ENCODE measurements at places on chromosomes 6 and 20.

DNA sequence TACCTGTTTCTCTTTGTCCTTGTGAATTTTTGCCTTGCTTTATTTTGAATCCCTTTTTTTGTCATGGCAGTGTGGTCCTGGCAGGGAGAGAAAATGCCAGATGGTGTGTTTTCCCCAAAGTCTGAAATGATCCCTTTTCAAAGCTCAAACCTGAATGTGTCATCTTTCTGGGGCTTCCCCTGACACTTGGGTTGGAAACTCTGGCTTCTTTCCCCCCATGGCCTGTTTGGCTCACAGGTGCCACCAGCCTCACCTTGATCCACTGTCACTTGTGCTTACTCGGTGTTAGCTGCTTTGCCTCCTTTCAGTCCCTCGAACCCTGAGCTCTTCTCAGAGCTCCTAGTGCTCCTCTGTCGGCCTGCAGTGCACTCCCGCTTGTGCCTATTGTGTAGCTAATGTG is 22.3 kb downstream of the MYBL2 start:
- no peak for DNase-seq

DNA sequence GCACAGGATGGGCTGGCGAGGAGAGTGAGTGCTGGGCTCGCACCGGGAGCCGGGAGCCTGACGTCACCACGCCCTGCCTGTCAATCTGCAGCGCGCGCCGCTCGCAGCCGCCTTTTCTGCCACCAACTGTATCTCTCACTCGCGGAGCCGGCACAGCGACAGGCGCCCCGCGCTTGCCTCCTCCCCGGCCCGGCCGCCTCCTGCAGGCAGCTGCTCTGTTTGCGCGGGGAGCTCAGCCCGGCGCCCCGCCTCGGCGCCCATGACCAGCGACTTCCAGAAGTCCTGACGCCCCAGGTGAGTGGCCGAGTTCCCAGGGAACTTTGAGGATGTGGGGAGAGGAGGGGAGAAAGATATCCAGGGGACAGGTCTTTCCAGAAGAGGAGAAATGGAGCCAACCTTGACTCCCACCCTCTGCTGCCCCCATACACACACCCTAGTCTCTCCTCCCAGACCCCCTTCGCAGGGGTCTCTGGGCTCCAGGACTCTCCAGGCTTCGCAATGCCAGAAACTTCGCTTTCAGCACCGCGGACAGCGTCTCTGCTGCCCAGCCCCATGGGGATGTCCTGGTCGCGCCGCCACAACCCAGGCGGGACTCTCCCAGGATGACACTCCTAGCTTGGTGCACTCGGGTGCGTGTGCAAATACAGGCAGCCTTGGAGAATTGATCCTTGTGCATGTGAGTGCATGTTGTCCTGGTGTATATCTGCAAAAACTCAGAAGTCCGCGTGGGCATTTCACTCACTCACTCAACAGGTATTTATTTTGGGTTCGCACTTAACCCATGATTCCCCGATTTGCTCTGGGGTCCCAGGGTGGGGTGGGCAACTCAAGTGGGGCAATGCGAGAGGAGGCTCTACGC is at the start of gene GPR6:
Gene GPR6 (plus strand): TSS at position 138 of the 859 bp plus-strand sequence. CDS start 802 bp downstream, outside the sequence.
- peak; percentile 14 for DNase-seq

GRCh38 chr6:135329851-135330803 is 149.0 kb downstream of the MYB start:
- DNase-seq: no peak

- DNase-seq: no peak
Measured at GRCh38 chr6:20705741-20706140, 171.5 kb downstream of the CDKAL1 start.

GRCh38 chr6:64062960-64063683 is 427.5 kb downstream of the PHF3 start:
- DNase-seq: no peak

DNA sequence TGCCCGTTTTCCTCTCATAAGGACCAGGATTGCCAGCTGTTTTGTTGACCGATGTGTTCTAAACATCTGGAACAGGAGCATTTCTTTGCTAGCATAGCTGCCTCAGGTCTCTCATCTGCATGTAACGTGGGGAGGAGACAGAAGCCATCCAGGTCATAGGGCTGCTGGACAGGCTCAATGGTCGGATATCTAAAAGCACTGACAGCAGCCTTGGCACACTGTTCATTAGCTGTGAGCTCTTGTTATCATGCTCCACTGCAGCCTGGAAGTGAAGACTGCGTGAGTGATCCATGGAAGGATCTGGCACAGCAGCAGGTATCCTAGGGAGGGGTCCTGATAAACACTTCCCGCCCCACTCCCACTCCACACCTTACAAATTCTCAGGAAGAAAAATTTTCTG is 175.3 kb downstream of the LRFN2 start:
- DNase-seq: no peak

DNA sequence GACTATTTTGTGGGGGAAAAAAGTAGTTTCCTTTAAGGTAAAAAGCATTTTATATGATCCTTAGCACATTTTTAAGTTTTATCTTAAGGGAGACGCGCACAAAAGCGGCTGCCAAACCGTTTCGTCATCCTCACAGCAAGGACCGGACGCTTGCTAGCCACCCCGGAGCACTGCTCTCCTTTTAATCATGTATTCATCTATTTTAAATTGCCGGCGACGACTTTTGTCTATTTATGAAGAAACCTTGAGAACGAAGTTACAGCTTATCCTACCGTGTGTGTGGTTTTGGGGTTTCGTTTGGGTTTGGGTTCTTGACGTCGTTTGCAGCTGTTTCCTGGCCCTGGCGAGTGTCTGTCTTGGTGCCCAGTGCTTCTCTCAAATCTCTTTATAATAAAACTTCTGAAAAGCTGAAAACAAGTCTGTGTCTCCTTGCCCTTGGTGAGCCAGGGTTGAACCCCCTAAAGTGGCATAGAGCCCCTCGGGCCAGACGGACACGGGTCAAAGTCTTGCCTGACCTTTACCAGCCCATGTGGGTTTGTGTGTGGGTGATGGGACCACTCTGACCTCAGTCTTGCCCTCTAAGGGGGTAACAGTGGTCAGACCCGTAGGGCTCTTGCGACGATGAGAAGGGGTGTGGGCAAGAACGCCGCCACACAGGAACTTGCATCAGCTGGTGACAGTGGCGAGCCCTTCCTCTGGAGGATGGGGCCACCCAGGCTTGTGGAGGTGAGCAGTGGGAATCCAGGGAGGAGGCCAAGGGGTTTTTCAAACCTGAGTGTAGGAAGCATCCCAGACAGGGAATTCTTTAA is 117.6 kb downstream of the JPH2 start:
- peak; percentile 65 for DNase-seq

- DNase-seq: no peak
Measured at GRCh38 chr6:157909282-157909664, 72.4 kb upstream of the SYNJ2 start.

DNA sequence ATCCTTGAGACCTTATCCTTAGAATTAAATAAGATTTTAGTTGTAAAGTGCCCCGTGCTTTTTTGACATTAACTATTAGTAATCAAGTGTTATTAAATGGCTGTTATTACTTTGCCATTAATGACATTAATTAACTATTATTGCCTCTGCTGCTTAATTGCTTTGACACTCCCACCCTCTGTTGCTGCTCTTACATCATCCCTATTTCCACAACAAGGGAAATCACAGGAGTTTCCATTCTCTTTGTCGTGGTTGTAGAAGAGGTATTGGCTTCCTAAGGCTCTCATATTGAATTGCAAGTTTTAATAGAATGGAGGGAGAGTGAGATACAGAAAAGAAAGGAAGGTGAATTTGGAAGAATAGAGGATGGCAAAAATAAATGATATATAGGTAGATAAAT is 545.8 kb downstream of the MMUT start:
- no peak for DNase-seq

GRCh38 chr20:38725931-38726803 is 1.9 kb downstream of the SLC32A1 start:
- DNase-seq: no peak

- DNase-seq: no peak
Measured at GRCh38 chr6:90502866-90503407, 83.9 kb downstream of the MAP3K7 start.

DNA sequence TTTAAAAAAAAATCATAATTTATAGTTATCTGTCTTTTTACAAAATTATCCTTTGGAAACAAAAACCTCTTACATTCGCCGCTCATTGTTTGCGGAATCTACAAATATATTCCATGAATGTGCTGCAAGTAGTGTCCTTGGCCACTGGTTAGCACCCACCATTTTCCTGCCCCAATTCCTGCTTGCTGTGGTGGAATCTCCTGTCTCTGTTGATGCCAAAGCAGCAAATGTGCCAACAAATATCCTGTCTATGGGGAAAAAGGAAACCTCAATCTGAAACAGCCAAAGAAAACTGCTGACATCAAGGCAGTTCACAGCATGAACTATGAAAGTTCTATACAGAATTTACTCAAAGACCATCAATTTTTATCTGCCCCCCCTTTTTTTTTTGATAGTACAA is 603.6 kb downstream of the COL12A1 start:
- no peak for DNase-seq

GRCh38 chr20:62122654-62123449 is 577 bp downstream of the LSM14B start:
- no peak for DNase-seq

DNA sequence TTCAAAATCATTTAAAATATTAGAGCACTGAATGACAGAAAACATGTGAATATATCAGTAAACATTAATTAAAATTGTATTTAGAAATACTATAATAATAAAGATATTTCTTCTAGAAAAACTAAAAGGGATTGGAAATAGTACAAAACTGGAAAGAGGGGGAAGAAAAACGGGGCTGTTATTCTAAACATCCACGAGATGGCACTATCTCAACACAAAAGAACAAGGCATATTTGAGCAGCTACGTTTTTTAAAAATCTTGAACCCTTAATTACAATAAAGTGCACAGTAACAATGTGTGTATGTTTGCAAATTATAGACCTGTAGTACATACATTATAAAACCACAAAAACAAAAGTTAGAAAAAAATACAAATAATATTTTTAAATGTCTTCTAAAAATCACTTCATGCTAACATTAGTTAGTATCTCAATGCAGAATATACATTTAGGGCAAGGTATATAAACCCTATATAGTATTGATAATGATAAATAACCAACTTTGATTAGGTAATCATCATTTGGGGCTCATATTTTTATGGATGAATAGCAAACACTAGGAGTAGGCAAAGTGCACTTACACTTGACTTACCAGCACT is 42.5 kb upstream of the PNISR start:
- no peak for DNase-seq

- DNase-seq: no peak
Measured at GRCh38 chr6:52389626-52390360, 27.8 kb downstream of the PAQR8 start.

DNA sequence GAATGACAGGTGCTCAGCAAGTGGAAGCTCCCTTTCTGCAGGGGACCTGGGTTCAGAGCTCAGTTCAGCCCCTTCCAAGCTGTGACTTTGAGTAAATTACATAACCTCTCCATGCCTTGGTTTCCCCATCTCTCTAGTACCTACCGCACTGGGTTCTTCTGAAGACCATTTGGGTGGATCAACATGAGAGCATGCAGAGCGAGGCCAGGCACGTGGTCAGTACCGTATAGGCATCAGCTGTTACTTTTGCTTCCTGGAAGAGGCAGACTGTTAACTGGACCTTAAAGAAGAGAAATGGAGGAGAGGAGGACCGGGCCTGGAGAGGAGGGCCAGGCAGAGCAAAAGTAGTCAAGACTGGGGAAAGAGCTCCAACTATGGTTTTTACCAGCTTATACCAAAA is 1.7 kb upstream of the MYLK2 start:
- no peak for DNase-seq
